GM03348 (cell line): ENCODE measurements at places on chromosomes 11 and 22.

- DNase-seq: no peak
Observed at GRCh38 chr22:26648528-26649388, 8.6 kb upstream of the MIAT start.

GRCh38 chr11:396948-397548 is 3.0 kb downstream of the PKP3 start:
- peak; percentile 80 for DNase-seq

DNA sequence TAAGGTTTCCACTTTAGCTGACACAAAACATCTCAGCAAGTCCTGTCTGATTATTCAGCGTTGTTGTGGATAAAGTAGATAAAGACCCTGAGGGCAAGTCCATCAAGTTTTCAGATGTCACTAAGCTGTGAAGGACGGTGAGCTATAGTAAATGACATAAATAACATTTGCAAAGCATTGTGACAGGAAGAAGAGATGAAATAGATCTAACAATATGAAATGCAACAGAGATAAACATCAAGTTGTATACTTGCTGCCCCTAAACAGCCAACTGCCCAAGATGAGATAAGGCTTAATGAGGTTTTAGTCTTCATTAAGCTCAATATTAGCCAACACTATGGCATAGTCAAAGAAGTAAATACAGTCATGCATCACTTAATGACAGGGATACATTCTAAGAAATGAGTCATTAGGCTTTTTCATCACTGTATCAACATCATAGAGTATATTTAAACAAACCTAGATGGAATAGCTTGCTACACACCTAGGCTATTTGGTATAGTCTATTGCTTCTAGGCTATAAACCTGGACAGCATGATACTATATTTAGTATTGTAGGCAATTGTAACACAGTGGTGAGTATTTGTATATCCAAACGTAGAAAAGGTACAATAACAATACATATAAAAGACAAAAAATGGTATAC is 625.1 kb upstream of the ANO5 start:
- no peak for DNase-seq

DNA sequence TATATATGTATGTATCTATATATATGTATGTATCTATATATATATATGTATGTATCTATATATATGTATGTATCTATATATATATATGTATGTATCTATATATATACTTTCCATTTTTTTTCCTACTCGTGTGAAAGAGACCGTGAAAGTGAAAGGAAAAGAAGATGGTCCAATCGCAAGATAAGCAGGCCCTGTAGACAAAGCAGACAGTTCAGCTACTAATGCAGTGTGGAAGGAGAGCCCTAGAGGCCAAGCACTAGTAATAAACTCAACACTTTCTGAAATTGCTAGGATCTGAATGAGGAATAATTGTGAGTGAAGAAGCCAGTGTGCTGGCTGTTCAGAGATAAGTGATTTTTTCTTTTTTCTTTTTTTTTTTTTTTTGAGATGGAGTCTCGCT is 47.2 kb downstream of the MCHR1 start:
- DNase-seq: no peak

DNA sequence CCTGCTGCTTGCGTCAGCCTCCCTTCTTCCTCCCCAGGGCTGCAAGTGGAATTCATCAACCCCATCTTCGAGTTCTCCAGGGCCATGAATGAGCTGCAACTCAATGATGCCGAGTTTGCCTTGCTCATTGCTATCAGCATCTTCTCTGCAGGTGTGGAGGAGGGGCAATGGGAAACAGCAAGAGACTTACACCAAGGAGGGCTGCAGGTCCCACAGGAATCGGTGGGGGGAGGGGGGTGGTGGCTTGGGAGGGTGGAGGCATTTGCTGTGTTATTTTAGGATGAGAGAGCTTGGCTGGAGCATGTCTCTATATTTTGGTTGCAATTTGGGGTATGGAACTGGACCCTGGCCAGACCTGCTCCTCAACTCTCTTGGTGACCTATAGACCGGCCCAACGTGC is 2.1 kb upstream of the MADD start:
- no peak for DNase-seq

DNA sequence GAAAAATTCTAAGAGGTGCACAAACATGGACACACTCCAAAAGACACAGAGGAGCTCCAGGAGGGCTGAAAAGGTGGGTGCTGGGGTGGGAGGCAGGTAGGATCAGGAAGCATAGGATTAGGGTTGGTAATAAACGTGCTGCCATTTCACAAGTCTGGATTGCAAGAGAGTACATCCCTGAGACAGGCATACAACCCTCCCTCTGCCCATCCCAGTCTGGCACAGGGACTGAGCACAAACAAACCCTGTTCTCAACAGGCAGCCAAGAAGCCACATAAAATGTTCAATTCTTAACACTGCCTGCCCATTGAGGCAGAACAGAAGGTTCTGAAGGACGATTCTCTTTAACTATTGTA is 18.5 kb downstream of the SLC35F2 start:
- peak; percentile 53 for DNase-seq

GRCh38 chr11:72305891-72306585 is 62.1 kb upstream of the PHOX2A start:
- DNase-seq: no peak

DNA sequence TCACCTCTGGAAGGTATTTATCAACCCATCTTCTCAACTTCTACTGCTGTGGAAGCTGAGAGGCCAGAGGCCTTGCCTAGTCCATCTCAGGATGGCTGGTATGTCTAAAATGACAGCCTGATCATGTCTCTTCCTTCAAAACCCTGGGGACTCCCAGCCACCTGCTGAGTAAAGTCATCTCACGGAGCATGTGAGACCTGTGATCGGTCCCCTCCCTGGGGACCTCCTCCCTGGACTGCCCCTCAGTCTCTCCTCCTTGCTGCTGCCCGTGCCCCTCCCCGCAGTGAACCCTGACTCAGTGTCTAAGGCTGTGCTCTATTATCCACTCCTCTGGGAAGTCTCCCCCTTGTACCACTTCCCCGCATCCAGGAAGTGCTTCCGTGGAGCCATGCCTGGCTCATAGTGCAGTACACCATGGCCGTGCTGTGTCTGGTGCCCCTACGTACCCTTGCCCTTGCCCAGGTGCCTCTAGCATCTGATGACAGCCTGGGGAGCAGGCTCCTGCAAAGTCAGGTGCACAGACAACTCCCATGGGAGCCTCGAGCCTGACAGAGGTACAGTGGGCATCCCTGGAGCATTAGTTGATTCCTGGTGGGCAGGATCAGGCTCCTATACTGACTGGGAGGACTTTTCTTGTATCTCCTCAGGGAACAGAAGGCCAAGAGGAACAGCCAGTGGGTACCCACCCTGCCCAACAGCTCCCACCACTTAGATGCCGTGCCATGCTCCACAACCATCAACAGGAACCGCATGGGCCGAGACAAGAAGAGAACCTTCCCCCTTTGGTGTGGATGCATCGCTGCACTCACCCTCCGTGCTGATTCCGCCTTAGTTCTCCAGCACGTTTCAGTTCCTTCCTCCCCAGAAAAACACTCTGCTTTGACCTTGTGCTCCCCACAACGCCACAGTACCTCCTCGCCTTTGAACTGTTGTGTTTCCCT is 13.8 kb downstream of the SMARCB1 start:
- DNase-seq: no peak

- DNase-seq: no peak
Observed at GRCh38 chr11:2743427-2744110, 43.8 kb upstream of the KCNQ1OT1 start.

- peak; percentile 53 for DNase-seq
Observed at GRCh38 chr22:29661336-29661735, 57.9 kb downstream of the NF2 start.

DNA sequence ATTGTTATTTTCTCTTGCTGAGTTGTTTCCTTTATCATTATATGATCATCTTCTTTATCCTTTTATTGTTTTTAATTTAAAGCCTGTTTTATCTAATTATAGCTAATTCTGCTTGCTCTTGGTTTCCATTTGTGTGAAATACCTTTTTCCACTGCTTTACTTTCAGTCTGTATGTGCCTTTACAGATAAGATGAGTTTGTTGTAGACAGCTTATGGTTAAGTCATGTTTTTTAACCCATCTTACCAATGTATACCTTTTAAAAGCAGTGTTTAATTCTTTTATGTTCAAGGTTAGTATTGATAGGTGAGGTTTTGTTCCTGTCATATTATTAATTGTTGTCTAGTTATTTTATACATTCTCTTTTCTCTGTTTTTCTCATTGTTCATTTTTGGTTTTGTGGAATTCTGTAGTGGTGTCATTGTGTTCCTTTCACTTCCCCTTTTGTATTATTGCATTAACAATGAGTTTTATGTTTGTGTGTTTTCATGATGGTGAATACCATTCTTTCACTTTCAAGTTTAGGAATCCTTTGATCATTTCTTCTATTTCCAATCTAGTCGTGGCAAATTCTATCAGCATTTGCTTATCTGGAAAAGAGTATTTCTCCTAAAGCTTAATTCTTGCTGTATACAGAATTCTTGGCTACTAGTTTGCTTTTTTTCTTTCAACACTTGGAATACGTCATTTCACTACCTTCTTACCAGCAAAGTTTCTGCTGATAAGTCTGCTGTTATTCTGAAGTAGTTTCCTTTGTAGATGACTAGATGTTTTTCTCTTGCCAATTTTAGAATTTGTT is 21.8 kb downstream of the OR5AN1 start:
- DNase-seq: no peak

GRCh38 chr11:120430146-120430545 is 81.4 kb upstream of the GRIK4 start:
- no peak for DNase-seq

- no peak for DNase-seq
Observed at GRCh38 chr11:120224361-120224760, 13.5 kb downstream of the OAF start.

GRCh38 chr22:32281072-32281471 is 25.9 kb upstream of the SLC5A4 start:
- no peak for DNase-seq

- DNase-seq: no peak
Observed at GRCh38 chr11:62705413-62705812, 1.8 kb downstream of the BSCL2 start.

DNA sequence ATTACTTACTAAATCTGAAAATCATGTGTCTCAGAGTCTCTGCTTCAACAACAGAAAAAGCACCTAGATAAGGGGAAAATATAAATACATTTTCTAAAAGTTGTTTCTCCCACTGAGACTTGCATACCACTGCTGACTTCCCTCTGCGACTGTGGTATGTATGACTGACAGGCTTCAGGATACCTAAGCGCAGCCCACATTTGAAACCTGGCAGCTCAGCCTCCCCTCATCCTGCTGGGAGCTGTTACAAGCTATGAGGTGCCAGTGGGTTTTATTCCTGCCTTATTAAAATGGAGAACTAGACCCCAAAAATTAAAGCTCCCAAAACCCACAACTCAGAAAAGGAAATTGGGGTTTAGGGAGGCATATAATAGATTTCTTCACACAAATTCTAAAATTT is 133.6 kb downstream of the RAB38 start:
- no peak for DNase-seq

- no peak for DNase-seq
Observed at GRCh38 chr11:9203691-9204311, 61.3 kb downstream of the DENND5A start.

GRCh38 chr11:3004481-3004880 is 12.4 kb upstream of the NAP1L4 start:
- DNase-seq: no peak

DNA sequence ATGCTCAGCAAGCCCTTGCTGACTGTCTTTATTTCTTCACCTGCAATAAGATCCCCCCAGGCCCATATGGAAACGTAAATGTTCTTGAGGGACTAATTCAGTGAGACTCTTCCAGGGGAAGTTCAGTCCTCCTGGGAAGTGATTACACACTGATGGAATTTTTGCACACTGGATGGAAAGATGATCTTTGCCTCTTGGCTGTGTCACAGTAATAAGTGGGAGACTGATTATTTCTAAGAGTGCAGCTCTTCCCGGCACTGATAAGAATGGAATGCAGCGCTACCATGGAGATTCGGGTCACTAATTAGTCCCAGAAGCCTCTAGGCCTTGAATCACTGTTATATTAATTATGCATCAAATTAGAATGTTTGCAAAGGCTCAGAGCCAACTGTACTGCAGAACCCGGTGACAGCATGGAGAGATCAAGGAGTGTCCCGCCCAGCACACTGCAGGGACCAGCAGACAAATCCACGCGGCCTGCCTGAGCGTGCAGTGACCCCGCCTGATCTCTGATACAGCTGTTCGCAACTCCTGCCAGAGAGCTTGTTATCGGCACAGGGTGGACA is 178.3 kb downstream of the SNX19 start:
- DNase-seq: peak; percentile 69

GRCh38 chr22:42154293-42155052 is 23.9 kb upstream of the CYP2D6 start:
- no peak for DNase-seq

- no peak for DNase-seq
Observed at GRCh38 chr11:71527576-71528210, 626 bp downstream of the KRTAP5-7 start.

DNA sequence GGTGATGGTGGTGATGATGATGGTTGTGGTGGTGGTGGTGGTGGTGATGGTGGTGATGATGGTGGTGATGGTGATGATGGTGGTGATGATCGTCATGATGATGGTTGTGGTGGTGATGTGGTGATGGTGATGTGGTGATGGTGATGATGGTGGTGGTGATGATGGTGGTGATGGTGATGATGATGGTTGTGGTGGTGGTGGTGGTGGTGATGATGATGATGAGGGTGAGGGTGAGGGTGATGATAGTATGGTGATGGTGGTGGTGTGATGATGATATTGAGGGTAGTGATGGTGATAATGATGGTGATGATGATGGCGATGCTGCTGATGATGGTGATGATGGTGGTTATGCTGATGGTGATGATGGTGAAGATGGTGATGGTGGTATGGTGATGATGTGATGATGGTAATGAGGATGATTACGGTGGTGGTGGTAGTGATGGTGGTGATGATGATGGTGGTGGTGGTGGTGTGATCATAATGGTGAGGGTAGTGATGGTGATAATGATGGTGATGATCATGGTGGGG is 63.8 kb downstream of the MPPED1 start:
- DNase-seq: no peak

GRCh38 chr22:19022755-19023154 is 86.7 kb upstream of the PRODH start:
- DNase-seq: no peak

DNA sequence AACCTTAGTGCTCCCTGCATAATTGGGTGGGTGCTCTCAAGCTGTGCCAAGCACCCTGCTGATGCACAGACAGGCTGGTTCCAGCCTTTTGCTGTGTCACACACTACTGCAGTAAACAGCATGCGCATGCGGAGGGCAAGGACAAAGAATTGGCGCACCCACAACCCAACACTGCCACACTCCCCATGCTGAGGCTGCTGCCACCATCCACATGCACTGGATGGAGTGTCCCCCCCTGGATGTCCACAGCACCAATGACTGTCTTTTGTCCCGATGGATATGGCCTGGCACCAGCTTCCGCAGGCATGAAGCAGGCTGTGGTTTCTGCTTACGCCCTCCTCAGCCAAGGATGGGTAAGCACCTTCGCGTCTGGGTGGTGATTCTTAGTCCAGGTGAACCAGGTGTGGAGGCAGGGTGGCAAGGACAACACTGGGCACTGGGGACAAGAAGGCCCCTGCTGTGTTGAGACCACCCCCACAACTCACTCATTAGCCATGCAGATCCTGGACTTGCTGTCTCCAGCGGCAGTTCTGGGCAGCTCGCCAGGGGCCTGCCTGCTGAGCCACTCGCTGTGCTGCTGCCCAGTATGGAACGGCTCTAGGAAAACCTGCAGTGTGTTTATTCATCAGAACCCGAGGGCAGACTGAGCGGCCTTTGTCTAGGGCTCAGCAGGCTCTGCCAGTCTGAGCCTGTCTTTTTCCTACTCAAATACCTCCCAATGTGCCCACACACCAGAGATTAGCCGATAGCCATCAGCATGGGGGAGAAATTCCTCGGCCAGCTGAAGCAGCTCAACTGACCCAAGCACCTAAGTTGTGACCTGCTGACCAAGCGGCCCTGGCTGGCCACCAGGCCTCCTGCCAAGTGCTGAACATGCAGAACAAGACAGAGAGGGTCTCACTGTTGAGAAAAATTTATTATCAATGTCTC is 8.2 kb upstream of the NAP1L4 start:
- no peak for DNase-seq
